ENCODE measurements at places on chromosomes 13 and 19.

DNA sequence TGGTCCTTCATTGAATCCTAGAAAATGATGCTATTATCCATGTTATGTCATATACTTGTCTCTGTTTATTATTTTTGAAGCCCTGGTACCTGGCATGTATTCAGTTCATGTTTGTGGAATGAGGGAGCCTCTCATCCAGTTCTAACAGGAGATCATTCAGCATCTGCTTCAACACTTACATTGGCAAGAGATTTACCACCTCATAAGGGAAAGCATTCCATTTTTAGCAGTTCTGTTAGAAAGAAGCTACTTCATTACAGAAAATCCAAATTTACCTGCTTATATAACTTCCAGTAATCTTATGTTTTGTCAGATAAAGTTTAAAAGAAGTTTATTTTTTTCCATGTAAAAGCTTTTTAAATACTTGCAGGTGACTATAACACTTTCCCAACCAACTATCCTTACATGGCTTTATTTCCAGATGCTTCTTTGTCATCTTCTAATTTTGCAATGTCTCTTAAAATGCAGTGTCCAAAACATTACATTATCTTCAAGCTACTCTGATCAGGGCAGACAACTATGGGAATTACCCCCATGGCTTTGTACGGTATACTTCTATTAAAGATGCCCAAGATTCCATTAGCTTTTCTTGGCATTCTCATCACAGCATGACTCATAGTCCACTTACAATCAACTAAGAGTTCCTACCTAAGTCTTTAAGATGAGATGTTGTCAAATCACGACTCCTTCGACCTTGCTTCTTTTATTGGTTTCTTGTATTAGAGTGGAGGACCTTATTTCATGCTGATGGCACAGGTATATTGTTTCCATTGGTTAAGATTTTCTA, 262.1 kb downstream of the PCDH9 start:
- no peak for DNase-seq

- no peak for DNase-seq
Measured at GRCh38 chr13:18991060-18991459, 190.6 kb downstream of the TUBA3C start.

- DNase-seq = peak; percentile 54
Measured at GRCh38 chr19:49861541-49862378, 5.6 kb downstream of the PNKP start.

- DNase-seq = no peak
Measured at GRCh38 chr19:53909471-53910169, 542 bp downstream of the CACNG7 start.

DNA sequence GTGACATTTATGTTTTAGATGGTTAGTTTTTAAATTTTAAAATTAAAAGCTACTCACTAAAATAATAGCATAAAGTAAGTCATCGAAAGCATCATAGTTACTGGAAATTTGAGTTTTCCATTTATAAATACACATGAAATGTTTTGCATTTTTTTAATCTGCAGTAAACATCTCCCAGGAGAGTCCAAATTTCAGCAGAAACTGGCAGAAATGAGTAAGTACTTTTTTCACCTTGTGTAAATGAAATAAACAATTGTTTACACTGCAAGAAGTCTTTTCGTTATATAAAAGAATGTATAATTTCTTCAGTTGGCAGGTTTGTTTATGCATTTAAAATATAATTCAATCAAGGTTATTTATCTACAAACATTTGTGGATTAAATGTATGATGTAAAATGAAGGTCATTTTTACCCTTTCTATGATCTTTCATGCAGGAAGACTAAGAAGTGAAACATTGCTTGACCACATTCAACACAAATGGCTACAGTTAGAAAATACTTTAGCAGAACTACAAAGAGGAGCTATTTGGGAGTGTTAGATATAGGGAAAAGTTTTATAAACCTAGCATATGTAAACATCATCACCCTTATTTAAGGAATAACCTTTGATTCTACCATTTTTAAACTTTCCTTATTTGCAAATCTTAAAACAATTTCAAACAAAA, 55.6 kb downstream of the RCBTB2 start:
- DNase-seq = no peak

DNA sequence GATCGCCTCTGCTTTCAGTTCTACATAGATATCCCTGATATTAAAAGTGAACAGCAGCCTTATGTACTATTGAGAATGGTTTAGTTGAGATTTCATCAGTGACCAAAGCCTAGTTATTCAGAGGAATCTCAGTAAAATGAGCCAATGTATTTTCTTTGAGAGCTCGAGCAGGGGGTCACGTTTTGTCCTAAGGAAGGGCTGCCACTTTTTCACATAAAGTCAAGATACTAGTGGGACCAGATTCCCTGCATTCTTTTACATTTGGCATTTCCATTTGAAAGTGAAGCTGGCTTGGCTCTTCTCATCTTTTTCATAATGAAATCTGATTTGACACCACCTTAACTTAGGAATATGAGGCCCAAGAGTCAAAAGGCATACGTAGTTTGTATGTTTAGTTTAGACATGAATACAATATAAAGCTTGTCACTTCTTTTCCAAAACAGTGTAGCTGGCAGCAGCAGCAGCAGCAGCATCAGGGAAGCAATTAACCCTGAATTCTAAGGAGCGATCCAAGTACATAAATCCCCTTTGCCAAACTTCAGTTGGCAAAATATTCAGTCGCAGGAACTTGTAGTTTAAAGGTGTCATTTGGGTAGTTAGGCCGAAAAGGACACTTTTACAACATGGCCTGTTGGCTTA, 1752.2 kb upstream of the PCDH20 start:
- no peak for DNase-seq

DNA sequence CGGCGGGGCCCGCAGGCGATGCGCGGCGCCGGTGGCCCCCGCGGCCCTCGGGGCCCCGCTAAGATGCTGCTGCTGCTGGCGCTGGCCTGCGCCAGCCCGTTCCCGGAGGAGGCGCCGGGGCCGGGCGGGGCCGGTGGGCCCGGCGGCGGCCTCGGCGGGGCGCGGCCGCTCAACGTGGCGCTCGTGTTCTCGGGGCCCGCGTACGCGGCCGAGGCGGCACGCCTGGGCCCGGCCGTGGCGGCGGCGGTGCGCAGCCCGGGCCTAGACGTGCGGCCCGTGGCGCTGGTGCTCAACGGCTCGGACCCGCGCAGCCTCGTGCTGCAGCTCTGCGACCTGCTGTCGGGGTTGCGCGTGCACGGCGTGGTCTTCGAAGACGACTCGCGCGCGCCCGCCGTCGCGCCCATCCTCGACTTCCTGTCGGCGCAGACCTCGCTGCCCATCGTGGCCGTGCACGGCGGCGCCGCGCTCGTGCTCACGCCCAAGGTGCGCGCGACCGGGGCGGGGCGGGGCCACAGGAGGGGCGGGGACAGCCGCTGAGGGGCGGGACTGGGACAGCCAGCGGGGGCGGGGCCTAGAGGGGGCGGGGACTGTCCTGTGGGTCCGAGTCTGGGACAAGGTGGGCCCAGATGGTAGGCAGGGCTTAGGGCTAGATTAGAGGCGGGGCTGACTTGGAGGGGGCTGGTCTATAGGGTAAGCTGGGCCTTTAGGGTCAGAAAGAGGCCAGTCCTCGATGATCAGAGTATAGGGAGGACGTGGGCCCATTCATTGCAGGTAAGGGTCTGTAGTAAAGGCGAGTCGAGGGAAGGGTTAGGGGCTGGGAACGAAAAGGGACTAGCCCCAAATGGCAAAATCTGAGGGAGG, 5.1 kb downstream of the GRIN2D start:
- DNase-seq = peak; percentile 95

GRCh38 chr19:41595258-41595889, 19.4 kb downstream of the CEACAM21 start:
- DNase-seq = peak; percentile 63

DNA sequence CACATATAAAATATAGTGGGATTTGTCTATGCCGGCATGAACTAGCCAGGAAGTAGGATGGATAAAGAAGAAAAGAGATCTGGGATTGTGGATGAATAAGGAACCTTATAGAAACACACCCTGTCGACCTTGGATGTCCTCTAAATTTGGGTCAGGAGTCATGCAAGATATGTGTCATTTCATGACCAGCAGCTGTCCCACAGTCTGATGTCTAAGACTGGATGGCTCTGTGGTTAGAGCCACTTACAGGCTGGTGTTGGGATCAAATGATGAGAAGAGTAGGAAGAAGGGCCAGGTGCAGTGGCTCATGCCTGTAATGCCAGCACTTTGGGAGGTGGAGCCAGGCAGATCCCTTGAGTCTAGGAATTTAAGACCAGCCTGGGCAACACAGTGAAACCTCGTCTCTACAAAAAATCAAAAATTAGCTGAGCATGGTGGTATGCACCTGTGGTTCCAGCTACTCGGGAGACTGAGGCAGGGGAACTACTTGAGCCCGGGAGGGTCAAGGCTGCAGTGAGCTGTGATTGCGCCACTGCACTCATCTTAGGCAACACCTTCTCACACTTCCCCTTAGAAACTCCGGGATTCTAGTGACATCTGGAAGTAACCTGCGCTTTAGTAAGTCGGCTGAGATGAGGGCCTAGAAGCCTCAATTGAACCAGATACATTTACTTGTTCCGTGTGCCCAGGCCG, 30.8 kb downstream of the TMED1 start:
- no peak for DNase-seq

- DNase-seq = no peak
Measured at GRCh38 chr13:47081246-47081645, 184.4 kb upstream of the HTR2A start.

DNA sequence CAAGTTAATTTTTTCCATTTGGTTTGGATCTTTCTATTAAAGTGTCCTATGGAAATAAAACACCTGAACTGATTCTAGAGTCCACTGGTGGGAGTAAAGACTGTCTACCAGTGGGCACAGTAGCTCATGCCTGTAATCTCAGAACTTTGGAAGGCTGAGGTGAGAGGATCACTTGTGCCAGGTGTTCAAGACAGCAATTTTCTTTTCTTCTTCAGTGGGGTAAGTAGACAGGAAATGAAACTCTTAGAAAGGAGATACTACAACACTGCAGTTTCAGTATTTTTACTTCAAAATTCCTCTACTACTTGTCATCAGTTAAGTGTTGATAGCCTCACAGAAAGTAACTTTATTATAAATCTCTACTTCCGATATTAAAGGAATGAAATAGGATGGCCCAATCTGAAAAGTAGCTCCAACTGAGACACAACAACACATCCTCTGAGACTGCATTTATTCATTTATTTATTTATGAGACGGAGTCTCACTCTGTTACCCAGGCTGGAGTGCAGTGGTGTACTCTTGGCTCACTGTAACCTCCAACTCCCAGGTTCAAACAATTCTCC, 26.3 kb downstream of the DNMT1 start:
- DNase-seq = no peak

DNA sequence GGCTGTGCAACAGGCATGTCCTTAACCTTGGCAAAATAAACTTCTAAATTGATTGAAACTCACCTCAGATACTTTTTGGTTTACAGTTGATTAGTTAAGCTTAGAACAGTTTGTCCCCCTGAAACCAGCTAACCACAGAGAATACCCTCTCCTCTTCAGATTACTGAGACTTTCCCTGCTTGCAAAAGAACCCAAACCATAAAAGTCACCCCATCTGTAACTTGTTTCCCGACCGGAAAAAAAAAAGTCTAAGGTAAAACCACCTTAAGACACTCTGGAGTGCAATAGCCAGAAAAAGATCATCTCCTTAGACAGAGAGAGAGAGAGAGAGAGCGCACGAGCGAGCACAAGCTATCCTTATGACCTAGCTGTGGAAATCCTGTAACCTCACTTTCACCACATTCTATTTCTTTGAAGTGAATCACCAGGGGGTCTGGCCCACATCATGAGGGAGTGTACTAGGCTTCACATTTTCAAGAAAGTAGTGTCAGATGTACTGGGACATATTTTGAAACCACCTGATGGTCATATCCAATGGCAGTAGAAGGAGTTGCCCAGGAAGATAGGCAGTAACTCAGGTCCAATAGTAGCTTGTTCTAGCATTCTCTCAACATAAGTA, 11.1 kb upstream of the GTF2F2 start:
- DNase-seq = no peak

- no peak for DNase-seq
Measured at GRCh38 chr13:89750371-89750770, 1597.1 kb upstream of the MIR17HG start.
